NCI-H2081 (cell line): ENCODE measurements at places on chromosomes 13 and 19.

DNA sequence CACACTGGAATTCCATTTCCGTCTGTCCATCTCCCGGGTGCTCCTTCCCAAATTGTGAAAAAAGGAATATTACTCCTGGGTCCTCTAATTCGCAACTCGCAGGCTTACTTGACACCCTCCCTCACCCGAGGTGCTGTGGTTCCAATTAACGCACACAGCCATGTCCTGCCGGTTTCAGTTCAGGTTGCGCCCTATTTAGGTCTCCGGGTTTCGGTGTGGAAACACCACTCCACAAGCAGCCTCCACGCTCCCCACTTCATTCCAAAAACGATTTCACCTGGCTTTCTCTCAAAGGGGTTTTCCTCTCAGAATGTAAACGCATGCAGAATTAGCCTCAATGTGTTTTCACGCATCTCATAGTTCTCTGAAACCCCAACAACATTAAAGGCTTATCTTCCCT lies 37.9 kb downstream of the NAXD start:
- no peak for DNase-seq

DNA sequence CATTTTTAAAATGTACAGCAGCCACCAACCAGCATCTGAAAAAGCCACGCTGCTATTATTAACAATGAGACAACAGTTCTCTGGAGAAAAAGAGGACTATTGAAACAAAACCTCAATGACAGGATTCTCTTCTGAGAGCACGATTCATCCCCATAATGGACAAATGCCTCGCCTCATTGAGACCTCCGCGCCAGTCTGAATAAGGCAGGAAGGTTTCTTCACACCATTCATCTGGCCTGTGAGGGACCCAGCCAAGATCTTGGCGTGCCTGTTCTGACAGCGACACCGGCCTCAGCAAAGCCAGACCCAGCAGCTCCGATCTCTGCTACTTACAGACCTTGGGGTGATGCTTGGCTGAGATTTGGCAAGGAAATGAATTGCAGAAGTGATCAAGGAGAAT lies 14.8 kb downstream of the SMIM7 start:
- DNase-seq = no peak

DNA sequence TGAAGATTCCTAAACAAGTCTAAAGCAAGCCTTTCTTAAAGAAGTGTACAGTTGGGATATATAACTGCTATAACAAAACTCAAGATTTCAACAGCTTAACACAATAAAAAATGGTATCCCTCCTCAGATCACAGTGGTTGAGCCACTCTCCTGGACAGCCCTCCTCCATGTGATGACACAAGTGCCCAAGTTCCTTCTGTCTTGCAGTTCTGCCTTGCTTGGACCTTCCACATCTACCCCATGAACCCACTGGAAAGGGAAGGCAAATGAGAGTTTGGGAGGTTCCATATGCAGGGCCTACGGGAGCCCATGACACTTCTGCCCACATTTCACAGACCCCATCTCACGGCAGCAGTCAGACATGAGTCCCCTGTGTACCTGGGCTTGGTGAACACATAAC lies 659.2 kb downstream of the UQCRFS1 start:
- DNase-seq = no peak

- no peak for DNase-seq
Measured at GRCh38 chr19:9531933-9532332, 6.5 kb downstream of the ZNF426 start.

- DNase-seq = no peak
Measured at GRCh38 chr13:99778500-99778899, 193.1 kb downstream of the ZIC5 start.

DNA sequence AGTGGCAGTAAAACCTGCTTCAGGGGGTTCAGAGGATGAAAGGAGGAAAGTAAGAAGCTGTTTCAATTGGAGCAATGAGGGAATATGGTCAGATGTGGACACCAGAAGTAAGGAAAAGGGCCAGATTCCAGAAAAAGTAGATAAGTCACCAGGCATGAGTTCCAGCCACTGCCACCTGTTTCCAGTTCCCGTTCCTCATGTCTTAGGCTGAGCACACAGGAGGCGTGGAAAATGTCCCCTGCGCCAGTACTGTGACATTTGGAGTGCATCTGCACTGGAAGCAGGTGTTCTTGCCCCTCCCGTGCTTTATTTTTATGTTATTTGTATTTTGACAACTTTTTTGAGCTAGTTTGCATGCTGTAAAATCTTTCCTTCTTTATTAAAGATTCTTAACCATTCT lies 25.3 kb downstream of the LMO7 start:
- DNase-seq = no peak

DNA sequence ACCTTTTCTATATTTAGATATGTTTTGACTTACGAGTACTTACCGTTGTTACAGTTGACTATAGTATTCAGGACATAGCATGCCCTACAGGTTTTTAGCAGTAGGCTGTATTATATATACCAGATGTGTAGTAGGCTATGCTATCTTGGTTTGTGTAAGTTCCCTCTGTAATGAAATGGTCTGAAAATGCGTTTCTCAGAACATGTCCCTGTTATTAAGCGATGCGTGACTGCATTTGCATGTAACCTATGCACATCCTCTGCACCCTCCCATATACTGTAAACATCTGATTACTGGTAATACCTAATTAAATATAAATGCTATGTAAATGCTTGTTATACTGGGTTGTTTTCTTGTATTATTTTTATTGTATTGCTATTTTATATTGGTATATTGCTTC lies 6.6 kb downstream of the ZNF766 start:
- no peak for DNase-seq

DNA sequence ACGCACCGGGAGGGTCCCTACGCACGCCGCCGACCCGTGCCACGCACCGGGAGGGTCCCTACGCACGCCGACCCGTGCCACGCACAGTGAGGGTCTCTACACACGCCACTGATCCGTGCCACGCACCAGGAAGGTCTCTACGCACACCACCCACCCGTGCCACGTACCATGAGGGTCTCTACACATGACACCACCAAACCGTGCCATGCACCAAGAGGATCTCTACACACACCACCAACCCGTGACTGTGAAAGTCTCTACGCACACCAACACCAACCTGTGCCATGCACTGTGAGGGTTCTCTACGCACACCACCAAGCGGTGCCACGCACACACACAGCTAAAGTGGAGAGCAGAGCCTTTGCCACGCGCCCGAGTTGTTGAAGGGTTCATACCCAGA lies 16.7 kb downstream of the ZNF787 start:
- no peak for DNase-seq

DNA sequence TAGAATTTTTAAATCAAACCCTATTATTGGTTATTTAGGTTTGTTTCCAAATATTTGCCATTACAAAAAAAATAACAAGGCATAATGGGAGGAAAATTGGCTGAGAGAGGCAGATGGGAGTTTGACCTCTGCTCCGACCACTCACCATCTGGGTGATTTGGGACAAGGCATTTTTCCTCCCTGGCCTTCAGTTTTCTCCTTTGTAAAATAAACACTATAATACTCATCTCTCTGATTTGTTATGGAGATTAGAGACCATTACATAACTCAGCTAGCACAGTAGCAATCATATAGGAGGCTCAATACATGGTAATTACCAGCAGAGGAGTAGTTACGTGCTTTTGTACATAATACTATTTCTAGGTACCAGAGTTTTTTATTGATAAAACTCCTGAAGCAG lies 70.2 kb upstream of the STK24 start:
- DNase-seq = no peak

- no peak for DNase-seq
Measured at GRCh38 chr19:46144756-46145155, 3.3 kb upstream of the IGFL2 start.

DNA sequence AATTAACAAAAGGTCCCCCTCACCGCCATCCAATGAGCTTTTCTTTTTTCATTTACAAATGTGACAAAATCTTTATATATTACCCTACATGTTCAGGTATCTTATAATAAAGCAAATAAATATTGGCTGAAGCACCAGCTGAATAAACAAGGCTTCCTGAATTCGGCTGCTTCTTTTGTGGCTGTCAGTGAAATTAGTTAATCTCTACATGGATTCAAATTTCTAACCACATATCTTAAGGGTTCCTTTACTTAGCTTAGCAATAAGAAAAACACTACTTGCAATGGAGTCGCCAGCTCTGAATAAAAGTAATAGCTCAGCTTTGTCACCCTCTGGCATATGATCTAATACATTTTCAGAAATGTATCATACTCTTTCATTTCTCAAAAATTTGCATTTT lies 104.3 kb downstream of the CCNA1 start:
- DNase-seq = no peak

GRCh38 chr13:82791035-82791434 lies 1091.2 kb downstream of the SLITRK1 start:
- DNase-seq = no peak

- no peak for DNase-seq
Measured at GRCh38 chr13:75255147-75255546, 226.8 kb downstream of the TBC1D4 start.

DNA sequence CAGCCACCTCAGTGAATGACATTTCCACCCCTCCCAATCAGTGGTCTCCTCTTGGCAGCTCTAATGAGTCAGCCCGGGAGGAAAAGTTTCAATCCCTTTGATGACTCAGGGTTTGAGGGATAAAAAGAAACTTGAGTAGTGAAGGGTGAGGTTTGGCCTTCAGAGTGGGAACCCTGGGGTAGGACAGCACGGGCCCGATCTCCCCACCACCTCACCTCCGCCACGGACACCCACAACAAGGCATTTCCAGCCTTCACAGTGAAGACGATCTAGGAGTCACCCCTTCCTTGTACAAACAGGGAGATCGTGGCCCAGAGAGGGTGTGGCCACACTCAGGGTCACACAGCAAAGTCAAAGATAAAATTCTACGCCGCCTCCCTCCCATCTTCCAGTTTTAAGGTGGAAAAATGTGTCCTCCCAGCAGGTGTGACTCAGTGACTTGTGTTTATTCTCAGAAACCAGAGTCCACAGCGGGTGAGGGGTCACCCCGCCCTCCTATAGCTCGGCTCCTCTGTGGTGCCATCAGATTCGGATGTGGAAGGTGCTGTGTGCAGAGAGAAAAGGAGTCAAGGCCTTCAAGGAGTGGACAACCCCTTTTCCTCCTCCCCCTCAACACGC lies 12.3 kb downstream of the CIB3 start:
- no peak for DNase-seq

DNA sequence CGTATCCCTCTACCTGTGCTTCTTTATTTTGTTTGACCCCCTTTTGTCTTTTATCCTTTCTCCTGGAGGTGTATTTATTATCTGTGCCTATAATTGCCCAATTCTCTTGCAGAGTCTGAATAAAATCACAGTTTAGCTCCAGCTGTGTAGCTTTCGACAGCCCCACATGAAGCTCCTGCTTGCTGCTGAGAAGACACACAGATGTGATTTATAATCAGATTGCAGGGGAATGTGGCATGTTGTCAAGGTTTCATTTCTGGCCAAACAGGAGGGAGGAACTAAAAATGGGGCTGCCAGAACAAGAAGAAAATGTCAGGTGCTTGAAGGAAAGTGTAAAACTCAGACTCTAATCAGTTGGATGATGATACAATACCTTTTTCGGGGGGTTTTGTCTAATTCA lies 22.7 kb downstream of the CCNA1 start:
- peak; percentile 53 for DNase-seq

DNA sequence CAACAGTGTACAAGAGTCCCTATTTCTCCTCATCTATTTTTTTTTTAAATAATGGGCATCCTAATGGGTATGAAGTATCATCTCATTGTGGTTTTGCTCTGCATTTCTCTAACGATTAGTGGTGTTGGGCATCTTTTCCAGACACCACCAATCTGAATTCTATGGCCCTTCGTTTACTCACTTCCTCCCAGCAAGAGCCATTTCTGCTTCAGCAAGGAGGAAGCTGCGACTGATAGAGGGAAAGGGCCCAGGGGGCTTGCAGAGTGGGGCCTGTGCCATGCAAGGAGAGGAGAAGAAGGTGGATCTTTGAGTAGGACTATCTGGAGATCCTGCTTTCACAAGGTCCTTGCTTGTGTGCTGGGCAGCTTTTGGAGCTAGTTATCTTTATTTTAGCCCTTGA lies 58.0 kb downstream of the USPL1 start:
- DNase-seq = no peak

- no peak for DNase-seq
Measured at GRCh38 chr13:71039440-71039839, 827.6 kb downstream of the DACH1 start.

DNA sequence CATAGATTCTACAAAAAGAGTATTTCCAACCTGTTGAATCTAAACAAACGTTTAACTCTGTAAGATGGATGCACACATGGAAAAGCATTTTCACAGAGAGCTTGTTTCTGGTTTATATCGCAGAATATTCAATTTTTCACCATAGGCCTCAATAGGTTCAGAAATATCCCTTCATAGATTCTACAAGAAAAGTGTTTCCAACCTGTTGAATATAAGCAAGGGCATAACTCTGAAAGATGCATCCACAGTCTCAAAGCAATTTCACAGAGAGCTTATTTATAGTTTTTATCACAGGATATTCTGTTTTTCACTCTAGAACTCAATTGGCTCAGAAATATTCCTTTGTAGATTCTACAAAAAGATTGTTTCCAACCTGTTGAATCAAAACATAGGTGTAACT lies 1483.6 kb downstream of the UQCRFS1 start:
- no peak for DNase-seq

GRCh38 chr19:55613930-55614710 lies 8.7 kb downstream of the ZNF865 start:
- DNase-seq = no peak

DNA sequence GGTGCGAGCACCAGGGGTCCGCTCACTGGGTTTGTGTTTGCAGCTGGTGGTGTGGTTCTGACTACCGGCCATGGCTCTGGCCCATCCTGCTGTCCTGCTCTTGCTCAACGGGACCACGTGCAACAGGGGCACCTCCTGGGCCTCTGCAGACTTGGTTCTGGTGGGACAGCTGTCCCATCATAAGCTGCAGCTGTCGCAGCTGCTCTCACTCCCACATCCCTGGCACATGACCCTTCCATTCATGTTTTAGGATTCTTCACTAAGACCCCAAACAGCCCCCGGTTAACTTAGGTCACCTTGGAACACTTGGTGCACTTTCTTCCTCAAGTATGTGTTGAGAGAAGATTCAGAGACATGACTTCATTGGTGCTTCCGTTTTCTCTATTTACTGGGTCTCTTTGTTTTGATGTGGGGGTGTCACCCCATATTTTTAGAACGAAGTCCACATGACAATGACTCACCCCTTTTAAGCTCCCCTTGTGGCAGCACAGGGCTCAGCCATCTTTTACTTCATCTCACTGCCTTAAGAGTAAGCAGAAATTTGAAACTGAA lies 68.4 kb upstream of the ARHGEF7 start:
- no peak for DNase-seq

GRCh38 chr19:13381827-13382632 lies 124.2 kb downstream of the CACNA1A start:
- no peak for DNase-seq

DNA sequence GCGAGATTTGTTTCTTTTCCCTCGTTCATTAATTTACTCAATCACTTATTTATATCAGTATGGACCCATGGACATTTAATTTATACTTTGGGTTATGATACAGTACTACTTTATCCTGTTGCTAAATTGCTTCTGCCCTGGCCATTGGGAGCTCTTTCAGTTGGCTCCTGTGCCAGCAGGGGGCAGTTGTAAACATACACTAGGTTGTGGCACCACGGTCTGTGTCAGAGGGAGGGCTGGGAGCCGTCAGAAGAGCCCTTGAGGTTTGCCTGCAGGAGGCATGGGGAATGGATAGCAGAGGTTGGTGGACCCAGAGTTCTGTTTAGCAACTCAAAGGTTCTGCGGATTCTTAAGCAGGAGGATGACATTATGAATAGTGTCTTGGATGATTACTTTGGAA lies 94.3 kb downstream of the ERCC5 start:
- no peak for DNase-seq
